ENCODE measurements at places on chromosomes 6 and 20.

DNA sequence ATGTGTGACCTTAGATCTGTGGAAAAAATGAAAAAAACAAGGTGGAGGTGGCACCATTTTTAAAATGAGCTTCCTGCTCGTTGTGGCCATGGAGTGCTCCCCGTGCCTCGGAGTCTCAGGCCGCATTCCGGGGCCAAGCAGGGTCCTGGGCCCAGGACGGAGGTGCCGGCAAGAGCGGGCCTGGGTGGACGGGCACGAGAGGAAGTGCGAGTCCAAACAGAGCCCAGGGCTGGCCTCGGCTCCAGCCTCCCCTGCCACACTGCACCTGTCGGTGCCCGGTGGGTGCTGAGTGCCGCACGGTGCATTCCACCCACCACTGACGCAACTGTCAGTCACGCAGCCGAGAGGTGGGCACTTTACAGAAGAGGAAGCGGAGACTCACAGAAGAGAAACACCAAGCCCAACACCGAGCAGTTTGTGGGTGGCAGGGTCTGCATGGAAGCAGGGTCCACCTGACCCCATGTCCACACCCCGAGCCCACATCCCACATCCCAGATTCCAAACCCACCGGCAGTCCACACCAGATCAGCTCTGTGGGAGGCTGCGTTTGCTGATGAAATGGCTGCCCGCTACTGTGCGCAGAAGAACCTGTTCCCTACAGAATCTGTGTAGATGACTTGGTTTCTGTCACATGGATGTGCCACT, 97.7 kb downstream of the PSMB1 start:
- no peak for DNase-seq

DNA sequence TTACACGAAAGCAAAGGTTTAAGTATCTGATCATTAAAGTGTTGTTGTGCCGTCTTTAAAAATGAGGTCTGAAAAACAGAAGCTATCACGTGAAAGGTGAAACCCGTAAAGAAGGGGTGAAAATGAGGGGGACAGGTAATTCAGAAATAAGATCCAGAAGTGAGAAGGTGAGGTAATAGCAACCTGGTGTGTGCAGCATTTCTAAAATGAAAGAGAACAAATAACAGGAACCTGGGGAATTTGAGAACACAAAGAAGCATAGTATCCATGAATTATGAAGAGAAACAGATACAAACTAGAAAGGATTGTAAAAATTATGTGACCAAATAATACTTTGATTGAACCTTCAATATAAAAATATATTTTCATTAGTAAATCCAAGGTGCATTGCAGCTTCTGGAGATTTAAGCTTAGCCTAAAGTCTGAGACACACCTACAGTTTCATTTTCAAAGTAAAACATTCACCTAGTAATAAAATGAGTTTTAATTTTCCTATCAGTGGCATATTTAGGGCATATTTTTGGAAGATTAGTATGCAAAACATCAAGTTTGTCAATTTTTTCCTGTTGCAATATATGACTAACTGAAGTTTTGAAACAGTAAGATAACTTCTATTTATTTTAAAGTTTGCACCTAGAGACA, 1.4 kb downstream of the HEY2 start:
- no peak for DNase-seq

DNA sequence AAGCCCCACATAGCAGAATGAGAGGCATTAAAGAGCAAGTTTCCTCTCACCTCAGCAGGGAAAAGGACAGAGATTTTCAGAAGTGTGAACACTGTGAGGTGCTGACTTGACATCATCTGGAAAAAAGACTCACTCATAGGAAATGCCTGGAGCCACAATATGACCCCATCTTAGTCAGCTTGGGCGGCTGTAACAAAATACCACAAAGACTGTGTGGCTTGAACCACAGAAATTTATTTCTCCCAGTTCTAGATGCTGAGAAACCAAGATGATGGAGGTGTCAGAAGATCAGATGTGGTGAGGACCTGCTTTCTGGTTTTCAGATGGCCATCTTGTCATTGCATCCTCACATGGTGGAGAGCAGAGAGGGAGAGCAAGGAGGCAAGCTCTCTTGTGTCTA, 253.1 kb downstream of the ADGB start:
- no peak for DNase-seq

DNA sequence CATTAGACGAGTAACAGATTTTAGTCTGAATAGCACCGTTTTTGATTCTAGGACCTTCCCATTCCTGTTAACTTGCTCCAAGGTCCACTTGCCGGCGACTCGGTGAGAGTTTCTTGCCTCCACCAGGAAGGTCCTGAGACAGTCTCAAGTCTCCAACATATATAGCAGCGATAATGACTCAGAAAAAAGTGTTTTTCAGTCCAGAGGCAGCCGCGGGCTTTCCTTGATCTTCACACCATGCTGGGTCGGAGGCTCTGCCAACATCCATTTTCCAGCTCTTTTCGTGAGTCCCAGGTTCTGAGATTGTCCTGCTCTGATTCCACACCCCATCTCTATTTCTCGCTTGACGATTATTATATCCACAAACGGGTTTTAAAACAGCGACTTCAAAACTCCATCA, 170.5 kb downstream of the GPX5 start:
- no peak for DNase-seq

DNA sequence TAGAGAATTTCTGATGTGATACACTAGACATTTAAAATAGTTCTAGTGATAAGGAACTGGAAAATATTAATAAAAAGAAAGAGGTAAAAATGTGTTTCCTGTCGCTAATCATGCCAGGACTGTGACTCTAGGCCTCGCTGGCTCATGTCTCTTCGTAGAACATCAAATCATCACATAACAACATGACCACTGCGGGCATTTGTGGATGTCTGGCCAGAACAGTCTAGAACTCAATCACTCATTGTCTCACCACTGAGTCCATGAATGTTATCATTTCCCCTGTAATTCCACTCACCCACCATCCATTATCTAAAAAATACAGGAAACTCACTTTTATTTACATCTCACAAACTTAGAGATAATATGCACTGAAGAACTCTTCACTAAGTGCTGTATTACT, 3.4 kb downstream of the HMGN3 start:
- DNase-seq: no peak

DNA sequence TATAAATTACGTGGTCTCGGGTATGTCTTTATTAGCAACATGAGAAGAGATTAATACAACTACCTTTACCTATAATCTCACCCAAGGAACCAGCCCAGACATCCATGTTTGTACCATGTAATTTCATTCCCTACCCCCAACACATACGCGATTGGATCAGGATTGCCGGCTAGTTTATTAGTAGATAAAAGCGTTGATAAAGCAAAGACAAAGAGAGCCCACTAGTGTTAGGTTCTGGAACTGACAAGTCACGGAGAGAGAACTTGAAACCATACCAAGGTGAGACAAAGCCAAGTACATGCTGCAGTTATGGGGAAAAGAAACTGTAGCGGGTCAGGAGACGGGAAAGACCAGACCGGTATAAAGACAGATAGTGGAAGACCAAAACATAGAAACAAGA, 37.4 kb upstream of the FAM135A start:
- no peak for DNase-seq

- DNase-seq: no peak
Observed at GRCh38 chr20:45918779-45919537, 7.0 kb upstream of the PLTP start.

GRCh38 chr6:31178143-31179041, 7.9 kb upstream of the POU5F1 start:
- no peak for DNase-seq

DNA sequence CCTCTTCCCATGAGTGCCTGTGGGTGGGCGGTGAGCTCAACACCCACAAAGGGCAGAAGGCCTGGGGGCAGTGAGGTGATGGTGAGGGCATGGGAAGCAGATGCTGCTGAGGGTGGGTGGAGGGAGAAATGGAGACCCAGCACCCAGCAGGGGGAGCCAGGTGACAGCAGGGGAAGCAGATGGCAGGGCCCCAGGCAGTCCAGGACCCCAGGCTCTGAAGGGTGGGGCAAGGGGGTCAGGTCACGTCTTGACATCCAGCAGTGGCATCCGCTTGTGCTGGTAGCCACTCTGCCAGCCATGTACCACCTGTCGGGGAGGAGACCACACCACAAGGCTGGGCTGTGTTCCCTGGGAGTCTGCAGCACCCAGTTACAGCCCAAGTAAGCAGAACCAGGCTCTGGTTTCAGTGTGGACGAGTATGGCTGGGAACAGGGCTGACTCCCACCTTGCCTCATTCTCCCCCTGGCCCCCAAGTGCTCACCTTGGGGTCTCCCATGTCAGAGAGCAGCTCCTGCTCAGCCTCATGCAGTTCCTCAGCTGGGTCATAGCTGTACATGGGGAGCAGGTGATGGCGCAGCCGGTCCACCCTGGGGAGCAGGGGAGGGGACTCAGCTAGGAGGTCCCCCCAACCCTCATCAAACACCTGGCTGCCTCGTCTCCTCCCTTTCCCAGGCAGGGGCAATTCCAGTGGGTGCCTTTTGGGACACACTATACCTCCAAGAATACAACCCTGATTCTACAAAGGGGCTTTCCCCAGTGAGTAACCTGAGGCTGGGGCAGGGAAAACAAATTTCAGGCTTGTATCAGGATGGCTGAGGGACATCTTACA, 2.0 kb downstream of the SMIM29 start:
- no peak for DNase-seq

GRCh38 chr6:158789115-158789917, 29.9 kb downstream of the EZR start:
- DNase-seq: no peak

GRCh38 chr20:36472637-36473090, 68.7 kb upstream of the MYL9 start:
- no peak for DNase-seq

- DNase-seq: no peak
Observed at GRCh38 chr6:97059473-97059872, 134.9 kb downstream of the KLHL32 start.

DNA sequence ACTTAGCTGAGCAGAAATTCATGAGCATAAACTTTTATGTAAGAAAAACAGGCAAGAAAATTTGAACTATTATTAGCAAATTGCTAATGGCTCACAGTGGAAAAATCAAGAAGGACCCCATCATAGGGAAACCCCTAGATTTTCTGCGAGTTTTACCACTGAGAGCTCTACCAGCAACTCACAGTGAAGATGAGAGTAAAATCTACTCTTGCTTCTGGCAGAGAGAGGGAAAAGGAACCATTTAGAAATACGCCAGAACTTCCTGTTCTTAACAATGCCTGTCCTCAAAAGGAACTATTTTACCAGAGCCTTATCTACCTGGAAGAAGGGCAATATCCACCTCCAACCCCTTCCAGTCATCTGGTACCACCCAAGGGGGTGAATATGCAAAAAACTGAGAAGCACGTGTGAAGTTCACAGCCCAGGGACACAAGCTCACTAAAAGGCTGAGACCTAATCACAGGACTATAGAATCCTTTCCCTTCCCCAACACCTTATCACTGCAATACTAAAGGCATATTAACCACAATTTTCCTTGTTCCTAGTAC, 34.4 kb upstream of the ASF1A start:
- DNase-seq: no peak

DNA sequence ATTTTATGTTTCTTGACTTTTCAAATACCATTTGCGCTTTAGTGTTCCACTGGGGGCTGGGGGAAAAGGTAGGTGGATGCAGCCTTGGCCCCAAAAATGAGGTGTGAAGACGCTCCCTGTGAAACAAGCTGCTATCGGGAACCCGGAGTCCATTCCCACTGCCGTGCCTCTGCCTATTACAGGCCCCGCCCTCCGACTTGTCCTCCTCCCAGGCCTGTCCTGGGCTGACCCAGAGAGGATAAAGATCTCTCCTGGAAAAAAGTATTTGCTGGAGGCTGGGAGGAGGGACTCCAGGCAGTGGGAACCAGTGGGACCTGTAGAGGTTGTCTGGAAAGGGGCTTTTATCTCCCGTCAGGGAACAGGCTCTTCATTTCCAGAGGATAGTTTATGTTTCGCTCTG, 215.0 kb downstream of the SLC24A3 start:
- no peak for DNase-seq

GRCh38 chr6:71489736-71490135, 201.1 kb downstream of the OGFRL1 start:
- no peak for DNase-seq

DNA sequence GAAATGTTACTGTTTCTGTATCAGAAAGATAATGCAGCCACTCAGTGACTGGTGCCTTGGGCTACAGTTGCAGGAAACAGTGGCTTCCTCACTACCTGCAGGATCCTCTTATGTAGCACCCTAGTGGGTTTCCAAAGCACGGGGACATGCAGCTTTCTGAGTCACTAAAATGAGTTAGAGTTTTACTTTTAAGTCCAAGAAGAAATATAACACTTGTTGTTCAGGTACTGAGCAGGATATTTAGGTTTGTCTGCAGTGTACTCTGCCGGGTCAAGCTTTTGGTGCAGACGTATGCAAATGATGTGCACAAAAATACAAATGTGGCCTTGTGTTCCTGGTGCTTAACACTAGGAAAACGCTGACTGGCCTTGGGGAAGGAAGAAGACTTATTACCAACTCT, 22.0 kb downstream of the ACSS1 start:
- DNase-seq: no peak

DNA sequence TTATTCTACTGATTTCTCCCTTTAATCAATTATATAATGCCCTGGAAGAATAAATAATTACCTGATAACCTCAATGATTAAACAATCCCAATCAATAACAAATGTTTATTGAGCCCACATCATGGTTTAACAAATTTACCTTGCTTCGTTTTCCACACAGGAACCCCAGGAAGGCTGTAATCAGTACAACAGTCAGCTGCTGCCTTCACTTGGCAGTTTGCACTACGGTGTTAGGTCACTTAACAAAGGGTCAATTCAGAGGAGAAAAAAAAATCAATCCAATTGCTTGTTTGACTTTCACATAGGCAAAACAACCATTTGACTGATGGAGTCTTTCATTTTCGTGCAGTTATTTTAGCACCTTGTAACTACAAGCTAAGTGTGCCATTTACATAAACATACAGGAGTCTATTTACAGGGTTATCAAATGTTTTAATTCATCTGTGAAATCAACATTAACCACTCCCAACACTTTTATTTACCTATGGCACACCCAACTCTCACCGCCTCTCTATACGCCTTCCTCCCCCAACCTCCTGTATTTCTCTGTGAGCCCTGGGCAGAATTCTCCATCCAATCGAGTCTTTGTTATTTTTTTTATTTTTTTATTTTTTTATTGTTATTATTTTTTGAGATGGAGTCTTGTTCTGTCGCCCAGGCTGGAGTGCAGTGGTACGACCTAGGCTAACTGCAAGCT, 140.4 kb upstream of the TAB2 start:
- DNase-seq: peak; percentile 24

DNA sequence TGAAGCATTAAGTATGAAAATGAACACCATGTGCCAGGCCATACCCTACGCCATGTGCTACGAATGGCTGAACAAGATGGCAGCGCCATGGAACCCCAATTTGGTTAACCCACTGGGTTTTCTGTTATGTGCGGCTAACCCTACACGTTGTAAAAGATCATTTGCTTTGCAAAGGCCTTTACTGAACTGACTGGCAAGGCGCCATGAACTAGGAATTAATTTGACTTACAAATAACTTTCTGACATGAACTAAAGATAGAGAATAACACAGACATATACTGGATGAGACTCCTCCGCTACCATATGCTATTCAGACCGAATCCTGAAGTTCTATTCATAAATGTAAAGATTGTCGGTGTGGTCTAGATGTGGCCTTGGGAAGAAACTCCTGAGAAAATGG, 3.9 kb downstream of the CNKSR3 start:
- no peak for DNase-seq

All from NCI-H1092 (cell line).